ENCODE measurements at places on chromosomes 3 and 15.

- no peak for DNase-seq
Measured at GRCh38 chr15:39078026-39078425, 502.9 kb upstream of the THBS1 start.

GRCh38 chr3:42732829-42733459 lies 30.3 kb upstream of the HHATL start:
- DNase-seq = no peak

GRCh38 chr15:96702589-96702988 lies 372.1 kb downstream of the NR2F2 start:
- no peak for DNase-seq

DNA sequence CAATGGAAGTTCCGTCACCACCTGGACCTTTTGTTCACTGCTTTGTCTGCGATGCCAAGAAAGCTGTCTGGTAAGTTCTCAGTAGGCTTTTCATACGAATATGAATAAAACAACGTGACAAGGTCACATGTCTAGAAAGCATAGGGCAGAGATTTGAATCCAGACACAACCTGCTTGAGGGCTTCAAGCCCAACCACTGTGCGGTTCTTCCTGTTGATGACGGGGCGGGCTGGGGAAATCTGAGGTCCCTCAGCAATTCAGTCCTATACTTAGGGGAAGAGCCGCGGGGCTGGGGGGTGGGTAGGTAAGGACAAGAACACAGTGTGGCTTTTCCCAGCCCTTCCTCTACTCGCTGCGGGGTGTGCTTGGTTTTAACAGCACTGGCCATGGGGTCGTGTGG lies 32.4 kb upstream of the SMAD3 start:
- no peak for DNase-seq

- DNase-seq = no peak
Measured at GRCh38 chr15:94259121-94259751, 27.9 kb downstream of the MCTP2 start.

GRCh38 chr3:101925564-101925963 lies 76.2 kb downstream of the NFKBIZ start:
- peak; percentile 77 for DNase-seq

DNA sequence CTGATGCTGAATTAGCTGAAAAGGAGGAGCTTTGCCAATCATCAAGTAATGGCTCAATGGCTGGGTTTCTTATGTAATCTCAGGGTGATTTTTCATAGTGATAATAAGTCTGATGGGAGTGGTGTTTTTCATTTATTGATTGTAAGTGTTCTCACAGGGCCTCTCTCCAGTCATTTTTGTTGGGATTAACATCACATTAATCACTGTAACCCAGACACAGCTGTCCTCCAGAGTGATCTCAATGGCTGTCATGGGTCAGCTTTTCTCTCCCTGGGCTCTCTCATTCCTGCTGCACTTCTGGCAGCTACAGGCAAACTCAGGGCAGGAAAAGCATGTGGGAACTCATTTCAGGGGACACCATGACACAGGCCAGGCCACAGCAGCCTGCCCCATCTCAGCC lies 162.9 kb downstream of the LRTM1 start:
- DNase-seq = no peak

GRCh38 chr15:56959318-56959648 lies 40.8 kb downstream of the TCF12 start:
- no peak for DNase-seq

- DNase-seq = no peak
Measured at GRCh38 chr15:38217788-38218609, 34.6 kb upstream of the SPRED1 start.

GRCh38 chr15:66782785-66783184 lies 80.7 kb downstream of the SMAD6 start:
- no peak for DNase-seq

DNA sequence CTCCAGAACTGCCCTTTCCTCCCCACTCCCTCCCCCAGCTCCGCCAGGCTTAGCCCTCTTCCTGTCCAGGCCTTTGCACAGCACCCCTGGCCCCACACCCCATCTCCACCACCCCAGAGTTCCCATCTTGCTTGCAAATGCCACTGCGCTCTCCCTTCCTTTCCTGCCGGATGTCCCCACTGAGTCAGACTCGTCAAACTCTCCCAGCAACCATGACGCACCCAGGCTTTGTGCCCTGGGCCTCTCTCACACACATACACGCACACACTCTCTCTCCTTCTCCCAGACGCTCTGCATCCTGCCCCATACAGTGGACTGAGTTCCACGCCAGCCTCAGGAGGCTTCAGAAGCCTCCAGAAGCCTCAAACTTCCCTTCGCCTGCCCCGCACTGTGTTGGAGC lies 2.8 kb upstream of the CCDC9B start:
- no peak for DNase-seq

- DNase-seq = no peak
Measured at GRCh38 chr3:21778715-21779114, 27.7 kb upstream of the ZNF385D start.

DNA sequence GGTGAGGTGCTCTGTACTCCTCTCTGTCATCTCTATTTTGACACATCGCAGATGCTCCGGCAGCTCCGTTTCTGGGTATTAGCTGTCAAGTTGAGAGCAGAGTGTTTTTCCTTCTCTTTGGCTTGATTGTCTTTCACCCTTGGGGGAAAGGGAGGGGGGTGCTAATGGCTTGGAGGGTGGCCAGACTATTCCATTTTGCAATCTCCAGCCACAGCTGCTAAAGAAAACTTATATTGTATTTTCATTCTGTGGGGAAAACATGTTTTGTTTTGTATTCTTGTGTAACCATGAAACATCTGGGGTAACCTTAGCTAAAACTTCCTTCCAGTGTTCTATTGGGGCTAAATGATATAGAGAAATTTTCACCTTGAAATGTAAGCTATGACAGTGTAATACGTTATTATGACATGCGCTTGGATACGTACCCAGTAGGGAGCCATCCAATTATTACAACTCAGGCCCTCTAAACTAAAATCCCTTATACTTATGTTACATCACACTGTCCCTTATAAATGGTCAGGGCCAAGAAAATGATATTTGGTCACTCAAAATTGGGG lies 14.0 kb upstream of the LARP6 start:
- DNase-seq = no peak

GRCh38 chr15:68478853-68479252 lies 46.9 kb upstream of the ITGA11 start:
- DNase-seq = no peak

GRCh38 chr3:125110876-125111480 lies 55.2 kb upstream of the HEG1 start:
- DNase-seq = no peak

DNA sequence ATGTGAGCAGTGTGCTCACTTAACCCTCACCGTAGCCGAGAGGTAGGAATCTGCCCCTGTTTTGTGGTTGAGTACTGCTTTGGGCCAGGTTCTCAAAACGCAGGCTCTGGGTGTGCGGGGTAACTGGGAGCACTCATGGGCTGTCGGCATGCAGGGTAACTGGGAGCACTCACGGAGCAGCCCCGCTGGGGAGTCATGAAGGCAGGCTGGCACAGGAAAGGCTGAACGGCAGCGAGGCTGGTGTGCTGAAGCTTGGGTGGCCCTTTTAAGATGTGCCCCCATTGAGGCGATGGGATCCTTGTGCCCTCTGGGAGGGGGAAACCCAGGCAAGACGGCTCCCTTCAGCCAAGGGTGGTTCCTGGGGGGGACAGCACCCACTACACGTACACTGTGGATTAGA lies 44.6 kb upstream of the VPS8 start:
- DNase-seq = no peak

DNA sequence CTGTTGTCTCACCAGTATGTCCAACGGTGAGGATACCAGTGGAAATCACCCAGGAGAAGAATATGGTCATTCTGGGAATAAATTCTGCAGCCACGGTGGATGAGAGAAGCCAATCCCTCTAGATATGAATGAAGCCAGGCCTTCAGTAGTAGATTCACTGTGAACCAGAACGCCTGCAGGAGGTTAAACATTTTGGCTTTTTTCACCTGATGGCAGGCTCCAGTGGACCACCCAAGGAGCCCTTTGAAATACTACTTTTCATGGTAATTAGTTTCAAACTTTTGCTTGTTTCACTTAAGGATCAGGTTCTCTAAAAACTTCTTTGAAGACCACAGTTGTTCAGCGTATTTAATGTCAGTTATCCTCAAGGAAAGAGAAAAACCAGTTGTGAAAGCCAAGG lies 353.4 kb downstream of the RORA start:
- DNase-seq = no peak

DNA sequence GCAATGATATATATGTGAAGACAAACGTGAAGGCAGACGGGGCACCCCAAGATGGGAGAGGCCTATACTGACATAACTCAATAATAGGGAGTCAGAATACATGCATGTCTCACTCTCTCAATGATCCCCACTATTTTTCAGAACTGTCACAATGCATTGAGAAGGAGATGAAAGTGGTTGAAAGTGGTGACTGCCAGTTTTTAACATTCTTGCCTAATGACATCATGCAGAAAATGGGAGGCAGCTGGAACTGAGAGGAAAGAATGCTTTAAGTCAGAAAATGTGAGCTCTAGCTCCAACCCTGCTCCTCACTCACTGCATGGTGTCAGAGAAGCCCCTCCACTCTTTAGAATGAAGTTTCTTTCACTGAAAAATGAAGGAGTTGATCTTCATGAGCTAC lies 55.3 kb upstream of the P2RY1 start:
- DNase-seq = no peak

DNA sequence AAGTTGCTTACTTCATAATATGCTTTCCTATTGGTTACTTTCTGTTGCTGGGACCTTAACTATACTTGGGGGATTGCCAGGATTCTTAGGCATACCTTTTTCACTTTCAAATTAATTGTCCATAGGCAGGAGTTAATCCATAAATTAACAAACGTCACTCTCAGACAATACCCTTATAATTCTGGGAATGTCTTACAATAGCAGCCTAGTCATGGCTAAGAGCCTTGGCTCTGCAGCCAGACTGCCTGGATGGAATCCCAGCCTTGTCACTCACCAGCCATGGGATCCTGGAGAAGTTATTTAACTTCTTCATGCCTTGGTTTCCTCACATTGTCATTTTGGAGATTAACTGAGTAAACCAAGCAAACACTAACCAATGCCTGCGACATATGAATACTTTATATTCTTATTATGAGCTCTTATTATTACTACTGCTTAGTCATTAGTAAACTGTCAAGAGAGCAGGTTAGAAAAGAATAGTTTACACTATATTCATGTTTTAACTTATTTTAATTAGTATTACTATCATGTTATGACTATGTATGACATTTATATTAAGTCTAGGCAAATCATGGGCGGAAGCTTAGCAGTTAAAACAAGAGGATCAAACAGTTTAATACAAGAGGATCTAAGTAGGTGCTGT lies 29.0 kb downstream of the GYG1 start:
- DNase-seq = no peak

GRCh38 chr3:72976281-72976741 lies 20.3 kb upstream of the PPP4R2 start:
- DNase-seq = no peak

DNA sequence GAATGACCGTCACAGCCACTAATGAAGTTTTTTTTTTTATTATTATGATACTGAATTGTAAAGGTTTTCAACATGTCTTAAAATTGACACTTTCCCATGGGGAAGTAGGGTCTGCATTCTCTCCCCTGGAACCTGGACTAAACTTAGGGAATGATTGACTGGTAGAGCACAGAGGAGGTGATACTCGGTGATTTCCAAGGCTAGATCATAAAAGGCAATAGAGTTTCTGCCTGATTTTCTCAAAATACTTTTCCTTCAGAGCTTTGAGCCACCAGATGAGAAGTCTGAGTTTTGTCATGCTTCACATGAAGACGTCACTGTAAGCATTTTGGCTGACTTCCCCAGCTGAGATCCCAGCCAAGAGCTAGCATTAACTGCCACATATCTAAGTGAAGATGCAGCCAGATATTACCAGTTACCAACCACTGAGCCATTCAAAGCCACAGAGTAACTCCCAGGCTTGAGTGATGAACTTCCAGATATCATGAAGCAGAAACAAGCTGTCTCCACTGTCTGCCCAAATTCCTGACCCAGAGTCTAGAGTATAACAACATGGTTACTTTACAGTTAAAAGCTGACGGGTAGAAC lies 105.8 kb downstream of the LSAMP start:
- DNase-seq = no peak

- DNase-seq = no peak
Measured at GRCh38 chr3:158333736-158334135, 223.8 kb downstream of the RSRC1 start.

- DNase-seq = no peak
Measured at GRCh38 chr3:191391861-191392808, 61.8 kb upstream of the UTS2B start.

DNA sequence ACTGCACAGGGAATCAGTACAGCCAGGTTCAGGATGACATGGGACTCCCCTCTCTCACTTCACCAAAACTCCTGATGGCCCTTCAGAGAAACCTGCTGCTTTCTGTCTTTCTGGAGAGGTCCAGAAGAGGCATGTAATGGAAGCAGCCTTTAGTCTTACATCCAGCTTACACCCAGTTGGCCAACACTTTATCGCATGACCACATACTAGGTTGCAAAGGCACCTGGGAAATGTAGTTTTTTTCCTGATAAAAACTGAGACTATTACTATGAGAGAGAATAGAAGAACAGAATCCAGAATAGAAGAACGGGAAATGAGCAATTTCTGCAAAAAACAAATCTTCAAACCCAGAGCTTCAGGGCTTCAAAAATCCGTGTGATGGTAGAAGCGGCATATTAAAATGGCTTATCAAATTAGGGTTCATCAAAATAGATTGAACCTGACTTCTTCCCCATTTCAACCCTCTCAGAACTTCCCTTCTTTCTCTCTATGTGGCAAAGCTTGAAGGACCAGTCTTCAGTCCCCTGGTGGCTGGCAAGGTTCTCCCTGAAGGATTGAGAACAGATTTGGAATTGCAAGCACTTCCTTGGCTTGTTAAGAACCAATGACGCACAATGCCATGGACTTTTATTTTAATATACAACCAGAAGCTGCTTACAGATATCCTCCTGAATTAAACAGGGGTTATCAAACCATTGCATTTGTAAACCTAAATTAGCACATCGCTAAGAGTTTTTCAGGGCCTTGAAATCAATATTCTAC lies 34.4 kb downstream of the CORO2B start:
- DNase-seq = no peak

DNA sequence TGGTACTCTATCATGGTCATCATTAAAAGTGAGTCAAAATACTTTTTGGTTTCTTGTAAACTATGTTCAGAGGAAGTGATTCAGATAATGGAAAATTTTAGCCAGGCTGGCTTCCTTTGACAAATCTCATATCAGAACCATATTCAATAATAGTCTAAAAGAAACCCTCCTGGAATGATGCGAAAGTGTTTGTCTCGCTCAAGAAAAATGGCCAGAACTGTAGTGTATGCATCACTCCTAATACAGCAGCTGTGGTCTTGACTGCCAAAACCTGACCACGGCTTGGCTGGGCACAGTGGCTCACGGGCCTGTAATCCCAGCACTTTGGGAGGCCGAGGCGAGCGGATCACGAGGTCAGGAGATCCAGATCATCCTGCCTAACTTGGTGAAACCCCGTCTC lies 35.6 kb upstream of the KCNMB2 start:
- DNase-seq = no peak

DNA sequence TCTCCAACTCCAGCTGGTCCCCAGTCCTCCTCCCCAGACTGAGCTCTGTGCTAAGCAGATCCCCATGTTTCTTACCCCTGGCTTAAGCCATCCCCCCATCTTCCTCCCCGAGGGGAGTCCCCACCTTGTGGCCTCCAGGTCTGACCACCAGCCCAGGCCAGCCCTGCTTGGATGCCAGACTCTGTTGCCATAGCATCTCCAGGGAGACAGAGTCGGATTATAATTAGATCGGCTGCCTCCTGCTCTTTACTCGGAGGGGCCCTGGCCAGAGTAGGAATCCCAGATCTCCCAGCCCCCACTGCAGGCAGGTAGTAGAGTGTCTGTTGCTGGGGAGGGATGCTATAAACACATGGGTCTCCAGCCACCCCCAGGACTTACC lies 2.4 kb downstream of the KLHDC8B start:
- DNase-seq = no peak

GRCh38 chr3:169759256-169759655 lies 5.6 kb downstream of the TERC start:
- no peak for DNase-seq
